Globus pallidus (tissue), 1 donor: ENCODE measurements at places on chromosomes 16 and 17.

DNA sequence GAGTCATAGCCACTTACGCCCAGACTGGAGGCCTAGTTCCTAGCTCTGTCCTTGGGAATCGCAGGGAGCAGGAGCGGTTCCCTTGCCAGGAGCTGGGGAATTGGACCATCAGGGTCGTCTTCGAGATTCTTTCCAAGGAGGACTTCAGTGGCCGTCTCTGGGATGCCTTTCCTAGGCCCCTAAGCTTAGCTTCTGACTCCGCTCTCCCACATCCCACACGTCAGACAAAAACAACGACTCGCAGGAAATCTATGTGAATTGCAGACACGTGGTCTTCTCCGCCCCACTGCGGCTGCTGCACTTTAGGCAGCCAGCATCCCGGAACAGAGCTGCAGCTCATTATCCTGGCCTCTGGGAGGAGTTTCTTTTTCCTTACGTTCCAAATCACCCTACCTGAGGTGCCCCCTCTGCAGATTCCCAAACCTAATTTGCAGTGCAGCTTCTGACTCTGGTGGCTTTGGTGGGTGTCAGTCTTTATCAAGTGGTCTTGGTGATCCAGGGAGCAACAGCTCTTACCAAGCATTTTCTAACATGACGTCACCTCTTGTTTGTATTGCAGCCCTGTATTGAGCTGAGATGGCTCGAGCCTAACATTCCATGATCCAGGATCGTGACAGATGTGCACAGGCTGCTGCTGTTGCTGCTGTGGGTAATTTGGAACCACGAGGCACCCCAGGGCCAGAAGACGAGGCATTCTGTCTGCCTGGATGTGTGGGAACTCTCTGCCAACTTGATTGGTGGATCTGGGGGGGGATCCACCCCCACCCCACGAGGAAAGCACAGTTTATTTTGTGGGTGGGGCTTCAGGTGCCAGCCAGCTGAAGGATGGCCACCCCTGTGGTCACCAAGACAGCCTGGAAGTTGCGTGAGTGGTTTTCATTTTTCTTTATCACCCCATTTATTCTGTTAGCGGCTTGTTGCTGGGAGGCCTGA lies 1.1 kb downstream of the KATNB1 start:
- peak; percentile 58 for DNase-seq

DNA sequence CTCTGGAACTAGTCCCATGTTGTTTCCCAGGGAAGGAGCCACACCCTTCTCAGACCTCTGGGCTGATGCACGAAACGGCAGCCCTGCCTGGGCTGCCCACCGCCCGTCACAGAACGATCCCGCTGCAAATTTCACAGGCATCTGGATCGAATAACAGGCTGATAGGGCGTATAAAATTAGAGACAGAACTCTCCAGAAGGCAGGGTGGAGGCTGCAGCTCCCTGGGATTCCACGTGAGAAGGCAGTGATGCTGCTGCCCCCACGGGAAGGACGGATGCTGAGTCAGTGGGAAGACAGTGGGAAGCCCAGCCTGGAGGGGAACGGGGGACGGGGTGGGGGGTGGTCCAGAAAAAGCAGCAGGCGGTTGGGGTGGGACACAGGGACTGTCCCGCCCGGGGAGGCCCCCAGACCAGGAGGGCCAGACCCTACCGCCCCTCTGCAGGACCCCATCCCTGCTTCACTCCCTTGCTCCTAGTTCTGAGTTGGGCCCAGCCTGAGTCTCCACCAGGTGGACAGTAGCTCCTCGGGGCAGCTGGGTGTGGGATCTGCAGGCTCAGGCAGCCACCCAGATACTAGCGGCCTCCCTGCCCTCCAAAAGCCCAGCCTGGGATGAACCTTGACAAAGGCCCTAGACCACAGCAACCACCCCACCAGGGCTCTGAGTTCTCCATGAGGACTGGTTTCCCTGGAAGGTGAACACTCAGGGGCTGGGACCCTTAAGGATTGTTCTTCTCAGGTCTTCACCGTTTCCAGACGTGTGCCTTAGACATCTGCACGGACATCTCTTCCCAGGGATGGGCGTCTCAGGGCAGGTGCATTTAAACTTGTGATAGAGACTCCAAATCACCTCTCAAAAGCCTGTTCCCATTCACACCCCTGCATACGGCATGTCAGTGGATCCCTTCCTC lies 117.8 kb downstream of the METRNL start:
- no peak for DNase-seq

DNA sequence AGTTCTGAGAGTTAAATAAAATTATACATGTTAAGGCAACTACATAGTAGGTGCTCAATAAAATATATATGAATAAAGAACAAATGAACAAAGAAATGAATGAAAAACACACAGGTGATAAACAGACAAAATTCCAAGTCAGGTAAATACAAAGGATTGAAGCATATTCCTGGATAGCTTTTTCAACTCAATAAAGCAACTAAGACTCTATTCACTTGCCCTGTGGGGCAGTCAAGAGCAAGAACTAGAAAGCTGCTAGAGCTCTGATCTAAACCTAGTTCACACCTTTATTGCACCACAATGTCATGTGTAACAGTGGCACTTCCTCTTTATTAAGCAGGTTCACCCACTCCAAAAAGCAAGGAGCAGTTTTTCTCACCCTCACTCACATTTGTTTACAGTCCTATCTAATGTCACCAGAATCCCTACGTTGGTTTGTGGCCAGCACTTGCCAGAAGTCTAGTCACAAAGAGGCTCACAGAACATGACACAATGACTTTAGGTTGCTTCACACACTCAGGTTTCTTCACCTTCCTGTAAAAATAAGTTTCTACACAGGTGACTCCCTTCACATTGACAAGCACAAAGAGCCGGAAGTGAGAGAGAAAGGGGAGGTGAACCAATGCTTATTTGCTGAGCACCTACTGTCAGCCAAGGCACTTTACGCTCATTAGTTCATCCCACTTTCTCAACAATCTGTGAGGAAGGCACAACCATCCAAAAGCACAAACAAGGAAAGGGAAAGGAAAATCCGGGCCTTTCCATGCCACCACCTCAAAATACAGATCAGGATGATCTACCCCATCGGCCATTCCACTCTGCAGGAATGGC lies 70.8 kb downstream of the XPO6 start:
- DNase-seq = no peak

GRCh38 chr16:88941913-88942909 lies 34.8 kb downstream of the CBFA2T3 start:
- no peak for DNase-seq

DNA sequence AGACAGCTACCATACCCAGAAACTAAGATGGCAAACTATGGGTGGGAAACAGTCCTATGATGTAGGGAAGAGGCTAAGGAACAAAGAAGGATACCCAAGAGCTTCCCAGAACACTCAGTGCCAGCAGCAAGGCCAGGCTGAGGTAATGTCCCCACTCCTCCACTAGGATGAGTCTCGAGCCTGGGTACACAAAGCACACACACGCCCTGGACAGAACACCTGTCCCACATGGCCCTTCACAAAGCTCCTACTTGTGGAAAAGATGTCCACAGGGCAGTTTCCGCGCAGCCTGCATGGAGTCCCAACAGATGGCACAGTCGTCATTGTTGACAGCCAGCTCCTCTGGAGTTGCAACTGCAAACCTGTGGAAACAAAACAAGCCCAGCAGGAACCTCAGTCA lies 23.9 kb downstream of the AMFR start:
- no peak for DNase-seq

GRCh38 chr16:5036228-5037156 lies 2.8 kb upstream of the NAGPA start:
- no peak for DNase-seq

GRCh38 chr17:49998836-49999511 lies 4.0 kb upstream of the DLX3 start:
- no peak for DNase-seq

- no peak for DNase-seq
Measured at GRCh38 chr17:73462823-73463222, 151.0 kb upstream of the CDC42EP4 start.
